ENCODE measurements at places on chromosomes 11 and 22. TPM values are rescaled to one million over a fixed set of nuclear protein-coding genes. Genes with fewer than 3 reads are reported as not detected.

THOC5 gene
- 36.9 TPM for total RNA-seq

MRGPRE gene
- total RNA-seq, result 0.27 TPM

CYTH4 gene
- 3.9 TPM for total RNA-seq

KCNQ1OT1 gene
- 12.0 TPM for total RNA-seq

PHETA2 gene
- total RNA-seq, result 1.8 TPM

TYR gene
- total RNA-seq, result 0.09 TPM

SMIM38 gene
- total RNA-seq, result 1.4 TPM

CPT1B gene
- 9.2 TPM for total RNA-seq

BLID gene
- total RNA-seq, result 7.5 TPM

TRIM51 gene
- total RNA-seq, result not detected

ATM gene
- total RNA-seq, result 172 TPM

NLRP6 gene
- not detected for total RNA-seq

CPT1A gene
- 10.2 TPM for total RNA-seq

SYVN1 gene
- 9.9 TPM for total RNA-seq

ESAM gene
- total RNA-seq, result 6.4 TPM

PHLDA2 gene
- not detected for total RNA-seq

OR52N4 gene
- total RNA-seq, result not detected

OR51E2 gene
- 0.18 TPM for total RNA-seq

CD248 gene
- 5.2 TPM for total RNA-seq

OR10A2 gene
- total RNA-seq, result not detected

CTNND1 gene
- total RNA-seq, result 153 TPM

POTEH gene
- total RNA-seq, result not detected

ACRV1 gene
- total RNA-seq, result 0.18 TPM

PVALB gene
- 0.91 TPM for total RNA-seq

OR56B4 gene
- total RNA-seq, result not detected

OR8B8 gene
- not detected for total RNA-seq

MAJIN gene
- not detected for total RNA-seq

PATZ1 gene
- 35.9 TPM for total RNA-seq

OR52E8 gene
- total RNA-seq, result not detected

SLC22A12 gene
- not detected for total RNA-seq

CTSW gene
- total RNA-seq, result not detected

RAB38 gene
- total RNA-seq, result 2.2 TPM

APOL5 gene
- not detected for total RNA-seq

ENTHD1 gene
- total RNA-seq, result not detected

OR5AL1 gene
- total RNA-seq, result not detected

CCDC116 gene
- 0.45 TPM for total RNA-seq

CLTCL1 gene
- 14.1 TPM for total RNA-seq

OR6A2 gene
- 3.1 TPM for total RNA-seq

CCDC73 gene
- total RNA-seq, result 0.36 TPM

C11orf65 gene
- total RNA-seq, result 1.00 TPM

LRRC75B gene
- 10.8 TPM for total RNA-seq

OR5B3 gene
- total RNA-seq, result not detected

TUB gene
- total RNA-seq, result 76.3 TPM

CSTF3 gene
- total RNA-seq, result 68.2 TPM

MUC2 gene
- 1.5 TPM for total RNA-seq

SCGB1A1 gene
- not detected for total RNA-seq

ADAMTS15 gene
- total RNA-seq, result 7.3 TPM

PDE2A gene
- total RNA-seq, result 8.4 TPM

Measured in cerebellum (tissue), 4 donors.